ENCODE measurements at places on chromosomes 7 and 10.

- no peak for DNase-seq
Observed at GRCh38 chr7:151808400-151809145, 68.3 kb downstream of the PRKAG2 start.

DNA sequence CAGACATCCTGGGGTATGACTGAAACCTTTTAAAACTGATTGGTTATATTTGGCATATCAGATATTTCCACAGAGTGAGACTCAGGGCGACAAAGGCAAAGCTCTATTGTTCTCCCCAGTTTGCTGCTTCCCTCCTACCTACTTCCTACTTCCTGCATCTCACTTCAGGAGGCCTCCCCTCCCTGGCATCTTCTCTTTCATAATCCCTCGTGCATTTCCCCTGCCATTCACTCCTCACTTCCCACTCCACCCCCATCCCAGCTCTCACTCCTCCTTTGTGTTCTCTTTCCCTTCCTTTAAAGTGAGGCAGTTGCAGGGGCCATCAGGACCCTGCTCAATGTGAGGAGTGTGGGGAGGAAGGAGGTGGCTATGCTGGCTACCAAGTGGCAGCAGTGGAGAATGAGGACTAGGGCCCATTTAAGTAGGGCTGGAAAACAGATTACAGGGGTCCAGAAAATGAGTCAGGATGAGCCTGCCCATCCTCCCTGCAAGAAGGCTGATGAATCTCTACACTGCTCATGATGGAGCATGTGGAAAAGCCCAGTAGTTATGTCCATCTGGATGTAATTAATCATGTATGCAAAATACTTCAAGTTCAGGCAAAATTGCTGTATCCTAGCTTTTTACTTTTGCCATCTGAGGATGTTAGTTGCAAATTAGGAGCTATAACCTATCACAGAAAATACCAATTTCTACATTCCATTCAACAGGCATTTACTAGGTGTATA, 311.8 kb upstream of the IMMP2L start:
- no peak for DNase-seq

DNA sequence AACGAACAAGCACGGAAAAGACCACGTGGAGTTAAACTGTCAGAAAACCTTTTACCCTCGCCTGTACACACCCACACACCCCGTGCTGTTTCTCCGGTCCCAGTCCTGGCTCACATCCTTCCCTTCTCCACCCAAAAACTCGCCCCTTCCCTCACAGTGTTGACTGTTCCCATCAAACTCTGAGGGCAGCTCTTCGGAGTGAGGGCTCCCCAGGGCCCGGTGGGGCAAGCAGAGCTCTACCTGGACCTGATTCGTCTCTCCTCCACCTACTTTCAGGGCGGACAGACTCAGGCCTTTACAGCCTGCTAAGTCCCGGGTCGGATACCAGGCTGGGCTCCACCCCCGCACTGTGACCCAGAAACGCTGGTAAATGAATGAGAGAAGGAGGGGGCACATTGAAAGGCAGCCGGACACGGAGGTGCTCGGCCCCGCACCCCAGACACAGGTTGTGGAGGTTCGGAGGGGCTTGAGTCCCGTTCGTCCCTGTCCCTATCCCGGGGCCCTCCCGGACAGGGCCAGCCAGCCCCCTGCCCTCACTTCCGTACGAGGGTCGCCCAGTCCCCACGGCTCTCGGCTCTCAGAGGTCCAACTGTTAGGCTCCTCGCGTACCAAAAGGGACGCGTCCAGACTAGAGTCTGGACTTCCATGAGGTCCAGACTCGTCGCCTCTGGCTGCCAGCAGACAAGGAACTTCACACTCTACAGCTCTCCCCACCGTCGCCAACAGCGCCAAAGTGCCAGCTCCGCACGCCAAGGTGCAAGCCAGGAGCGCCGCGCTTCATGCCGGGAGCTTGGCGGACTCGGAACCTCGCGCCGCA, 31.7 kb upstream of the ASL start:
- DNase-seq = no peak

- DNase-seq = no peak
Observed at GRCh38 chr10:27451054-27451453, 53.0 kb upstream of the RAB18 start.

- DNase-seq = no peak
Observed at GRCh38 chr10:124181656-124182055, 88.3 kb upstream of the CHST15 start.

DNA sequence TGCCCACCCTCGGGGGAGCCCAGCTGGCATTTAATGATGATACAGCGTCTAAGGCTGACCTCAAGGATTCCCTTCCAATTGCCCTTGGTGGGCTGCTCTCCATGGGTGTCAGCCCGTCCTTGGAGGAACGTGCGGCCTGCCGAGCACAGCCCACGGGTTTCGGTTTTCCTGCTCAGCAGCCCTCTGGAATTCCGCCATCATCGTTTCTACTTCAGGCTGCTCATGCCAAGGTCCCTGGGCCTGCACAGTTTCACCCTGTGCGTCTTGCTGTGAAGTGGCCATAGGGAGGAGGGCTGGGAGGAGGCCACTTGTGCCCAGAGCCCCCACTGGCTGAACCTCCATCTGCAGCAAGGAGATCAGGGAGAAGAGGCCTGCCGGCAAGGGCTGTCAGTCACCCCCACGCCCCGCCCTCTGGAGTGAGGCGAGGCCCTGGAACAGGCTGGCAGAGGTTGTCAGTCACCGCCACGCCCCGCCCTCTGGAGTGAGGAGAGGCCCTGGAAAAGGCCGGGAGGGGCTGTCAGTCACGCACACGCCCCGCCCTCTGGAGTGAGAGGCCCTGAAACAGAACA, 82.8 kb downstream of the CHST15 start:
- DNase-seq = no peak

DNA sequence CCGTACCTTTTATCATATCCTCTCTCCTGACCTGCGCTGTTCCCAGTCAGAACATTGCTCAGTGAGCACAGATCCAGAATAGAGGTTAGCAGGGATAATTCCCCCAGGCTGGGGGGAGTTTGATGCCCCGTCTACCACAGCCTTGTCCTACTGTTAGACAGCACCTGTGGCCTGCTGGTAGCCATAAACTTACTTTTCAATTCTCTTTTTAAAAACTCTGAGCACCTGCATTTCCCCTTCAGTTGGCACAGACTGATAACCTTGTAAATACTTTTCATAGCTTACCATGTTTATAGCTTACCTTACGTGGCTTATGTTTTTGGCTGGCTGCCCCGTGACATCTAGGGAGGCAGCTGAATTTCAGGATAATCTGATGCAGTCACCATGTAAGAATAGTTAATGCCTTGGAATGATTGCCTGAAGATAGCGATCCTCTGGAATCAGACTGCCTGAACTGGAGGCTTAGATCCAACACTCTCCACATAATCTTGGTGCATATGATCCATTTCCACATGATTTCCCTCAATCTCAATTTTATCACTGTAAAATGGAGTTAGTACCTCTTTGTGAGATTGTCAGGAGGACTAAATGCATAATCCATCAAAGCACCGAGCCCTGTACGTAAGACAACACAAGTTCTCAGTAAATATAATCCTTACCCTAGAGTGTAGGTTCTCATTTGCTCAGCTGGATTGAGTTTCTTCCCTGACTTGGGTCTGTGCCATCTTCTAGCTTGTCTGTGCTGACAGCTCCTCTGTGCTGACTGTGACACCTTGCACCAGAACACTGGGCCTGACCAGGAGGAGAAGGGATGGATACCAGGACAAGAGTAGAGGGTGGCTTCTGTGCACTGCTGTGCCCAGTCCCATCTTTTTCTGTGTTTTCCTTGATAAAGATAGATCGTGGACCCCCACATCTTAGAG, 111.7 kb upstream of the GJD4 start:
- no peak for DNase-seq

- DNase-seq = no peak
Observed at GRCh38 chr10:75924309-75924902, 493.0 kb downstream of the LRMDA start.

DNA sequence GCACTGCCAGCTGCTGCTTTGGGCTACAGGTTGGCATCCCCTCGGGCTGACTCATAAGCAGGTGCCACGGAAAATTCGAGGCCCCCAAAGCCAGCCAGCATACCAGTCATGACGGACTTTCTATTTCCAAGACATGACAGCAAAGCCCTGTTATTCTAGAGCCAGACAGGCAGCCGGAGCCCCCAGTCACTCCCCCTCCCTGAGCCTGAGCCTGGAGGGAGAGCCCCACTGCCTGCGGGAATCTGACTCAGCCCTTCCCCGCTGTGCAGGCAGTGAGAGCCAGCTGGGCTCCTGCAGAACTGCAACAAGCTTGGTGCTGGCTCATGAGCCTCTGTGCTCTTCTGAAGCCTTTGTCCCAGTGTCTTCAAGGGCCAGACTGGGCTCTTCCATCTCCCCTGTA, 15.8 kb downstream of the BTBD16 start:
- DNase-seq = no peak

- no peak for DNase-seq
Observed at GRCh38 chr10:108791030-108791429, 1132.3 kb downstream of the XPNPEP1 start.

DNA sequence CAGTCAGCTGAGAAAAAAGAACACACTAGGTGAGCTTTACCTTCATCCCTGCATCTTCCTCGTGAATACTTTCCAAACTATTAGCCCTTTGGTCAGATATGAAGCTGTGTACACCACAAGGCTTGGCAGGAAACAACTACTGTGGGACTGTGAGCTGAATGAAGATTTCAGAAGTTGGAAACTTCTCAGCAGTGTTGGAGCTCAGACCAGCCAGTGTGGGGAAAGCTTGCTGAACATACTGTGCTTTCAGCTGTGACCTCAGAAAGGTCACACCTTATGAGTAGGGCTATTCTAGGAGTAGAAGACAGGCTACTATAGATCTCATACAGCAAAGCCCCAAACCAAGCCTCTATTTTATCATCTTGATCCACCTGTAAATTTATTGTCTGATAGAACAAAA, 123.6 kb downstream of the EXOC4 start:
- DNase-seq = no peak

DNA sequence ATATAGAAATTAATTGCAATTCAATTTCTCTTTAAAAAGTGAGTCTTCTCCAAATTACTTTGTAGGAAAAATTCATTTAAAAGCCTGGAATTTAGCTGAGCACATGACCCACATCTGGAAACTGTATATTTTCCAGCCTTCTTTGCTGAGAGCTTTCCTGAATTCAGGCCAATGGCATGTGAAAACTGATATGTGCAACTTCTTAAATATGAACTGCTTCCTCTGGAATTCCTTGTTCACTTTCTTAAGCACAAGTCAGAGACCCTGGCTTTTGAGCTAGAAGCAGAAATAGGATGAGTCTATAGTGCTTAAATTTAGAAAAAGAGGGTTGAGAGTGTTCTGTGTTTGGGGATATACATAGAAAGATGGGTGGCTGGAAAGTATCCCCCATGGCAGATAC, 365.1 kb upstream of the MTPN start:
- no peak for DNase-seq

- no peak for DNase-seq
Observed at GRCh38 chr10:45592926-45593325, 79.6 kb downstream of the ZFAND4 start.

DNA sequence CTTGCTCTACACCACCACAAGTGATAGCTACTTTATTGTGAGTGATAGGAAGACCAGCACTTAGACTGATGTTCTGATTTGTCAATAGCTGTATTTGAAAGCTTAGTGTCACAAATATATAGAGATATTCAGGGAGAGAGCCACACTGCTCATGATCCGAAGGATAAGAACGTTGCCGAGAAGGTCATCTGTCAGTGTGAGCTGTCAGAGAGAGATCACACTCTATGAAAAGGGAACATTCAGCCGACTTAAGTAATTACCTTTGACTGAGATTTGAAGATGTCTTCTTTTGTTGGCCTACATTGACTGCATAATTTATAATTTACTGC, 322.6 kb downstream of the TFEC start:
- no peak for DNase-seq

- no peak for DNase-seq
Observed at GRCh38 chr7:100476903-100477870, 1.8 kb downstream of the TSC22D4 start.

DNA sequence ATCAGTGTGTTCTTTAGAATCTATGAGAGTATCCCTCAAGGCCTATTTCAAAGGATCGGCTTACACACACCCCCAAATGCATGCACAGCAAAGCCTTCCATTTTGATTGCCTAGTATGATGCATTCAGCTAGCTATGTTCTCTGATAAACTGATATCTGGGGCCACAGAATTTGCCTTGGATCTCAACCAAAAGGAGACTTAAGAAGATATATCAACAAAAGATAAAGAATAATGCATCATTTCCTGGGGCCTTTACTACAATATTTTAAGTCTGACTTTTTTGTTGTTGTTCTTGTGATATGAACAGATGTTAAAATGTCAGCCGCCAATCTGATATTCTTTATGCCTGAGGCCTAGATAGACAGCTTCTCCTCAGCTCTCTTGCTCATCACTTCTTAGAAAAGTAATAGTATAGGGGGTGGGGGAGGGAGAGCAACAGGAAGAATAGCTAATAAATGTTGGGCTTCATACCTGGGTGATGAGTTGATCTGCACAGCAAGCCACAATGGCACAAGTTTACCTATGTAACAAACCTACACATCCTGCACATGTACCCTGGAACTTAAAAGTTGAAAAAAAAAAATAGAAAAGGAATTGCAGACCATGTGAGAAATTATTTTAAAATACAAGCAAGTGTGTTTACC, 792.9 kb upstream of the GHITM start:
- DNase-seq = no peak

DNA sequence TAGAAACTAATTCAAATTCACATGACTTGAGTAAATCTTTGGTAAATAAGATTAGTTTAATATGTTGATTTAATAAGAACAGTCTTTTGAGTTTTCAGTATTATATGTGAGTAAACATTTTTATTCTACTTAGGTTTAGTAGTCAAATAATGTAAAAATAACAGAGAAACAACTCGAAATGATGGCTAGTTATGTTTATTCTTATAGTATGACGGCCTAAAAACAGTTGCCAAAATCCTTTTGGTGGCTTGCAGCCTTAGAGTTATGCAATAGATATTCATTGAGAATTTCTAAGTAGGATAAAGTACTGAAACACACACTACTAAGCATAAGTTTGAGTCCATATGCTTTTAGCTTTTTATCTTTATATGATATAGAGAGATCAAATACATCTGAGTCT, 184.8 kb downstream of the GNAI1 start:
- no peak for DNase-seq

- no peak for DNase-seq
Observed at GRCh38 chr7:38311329-38311937, 38.0 kb upstream of the TARP start.

DNA sequence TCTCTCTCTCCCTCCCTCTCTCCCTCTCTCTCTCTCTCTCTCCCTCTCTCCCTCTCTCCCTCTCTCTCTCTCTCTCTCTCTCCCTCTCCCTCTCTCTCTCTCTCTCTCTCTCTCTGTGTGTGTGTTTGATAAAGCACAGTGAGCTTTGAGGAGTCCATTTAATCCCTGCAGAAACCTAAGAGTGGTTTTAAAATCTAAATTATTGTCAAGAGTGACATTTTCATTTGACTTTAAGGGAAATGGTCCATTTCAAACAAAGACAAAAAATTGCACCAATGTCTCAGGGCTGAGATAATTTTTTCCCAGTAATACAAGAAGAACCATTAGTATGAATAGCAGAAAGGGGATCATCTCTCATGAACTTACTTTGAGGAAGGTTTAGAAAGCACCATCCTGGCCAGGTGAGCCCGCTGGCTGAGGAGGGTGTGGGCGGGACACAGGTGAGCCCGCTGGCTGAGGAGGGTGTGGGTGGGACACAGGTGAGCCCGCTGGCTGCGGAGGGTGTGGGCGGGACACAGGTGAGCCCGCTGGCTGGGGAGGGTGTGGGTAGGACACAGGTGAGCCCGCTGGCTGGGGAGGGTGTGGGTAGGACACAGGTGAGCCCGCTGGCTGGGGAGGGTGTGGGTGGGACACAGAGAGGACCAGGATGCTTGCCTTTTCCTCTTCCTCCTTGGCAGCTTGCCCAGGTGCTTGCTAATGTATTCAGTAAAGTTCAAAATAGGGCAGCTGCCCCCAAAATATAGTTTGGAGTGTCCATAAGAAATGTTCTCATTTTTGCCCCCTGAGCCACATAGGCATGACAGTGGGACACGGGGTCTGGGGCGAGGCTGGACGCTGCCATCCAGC, 125.0 kb downstream of the DNAJB6 start:
- no peak for DNase-seq
